ENCODE measurements at places on chromosomes 2 and 18.

DNA sequence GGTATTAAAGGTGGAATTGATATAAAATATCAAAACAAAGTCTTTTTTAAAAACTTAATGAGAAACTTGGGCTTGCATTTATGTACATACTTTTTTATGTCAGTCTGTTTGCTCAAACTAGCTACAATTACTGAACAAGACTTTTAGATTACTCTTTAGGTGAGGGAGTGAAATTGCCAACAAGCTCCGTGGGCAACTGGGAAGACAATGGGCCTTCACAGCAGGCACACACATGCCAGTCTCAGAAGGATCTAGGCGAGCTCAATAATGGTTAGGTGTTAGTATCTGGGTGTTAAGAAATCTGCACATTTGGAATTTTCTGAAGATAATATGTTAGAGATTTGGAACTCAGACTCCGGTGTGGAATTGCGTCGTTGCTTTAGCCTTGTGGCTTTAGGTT, 23.0 kb upstream of the MAL start:
- DNase-seq: no peak

DNA sequence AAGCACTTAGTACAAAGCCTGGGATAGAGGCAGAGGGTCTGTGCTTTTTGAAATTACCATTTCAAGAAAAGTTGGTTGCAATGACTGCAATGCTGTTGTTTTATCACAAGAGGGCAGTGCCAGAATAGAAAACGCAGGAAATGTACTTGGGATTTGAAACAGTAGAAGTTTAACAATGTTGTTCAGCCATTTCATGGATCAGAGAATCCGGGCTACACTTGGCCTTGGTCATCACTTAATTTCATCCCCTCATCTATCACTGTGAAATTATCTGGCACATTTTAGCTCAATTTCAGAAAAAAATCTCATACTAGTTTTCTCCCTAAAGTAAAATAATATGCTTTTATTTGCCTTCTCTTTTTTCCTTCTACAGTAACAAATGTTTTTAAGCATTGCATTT, 70.8 kb downstream of the RAPGEF4 start:
- peak; percentile 56 for DNase-seq

DNA sequence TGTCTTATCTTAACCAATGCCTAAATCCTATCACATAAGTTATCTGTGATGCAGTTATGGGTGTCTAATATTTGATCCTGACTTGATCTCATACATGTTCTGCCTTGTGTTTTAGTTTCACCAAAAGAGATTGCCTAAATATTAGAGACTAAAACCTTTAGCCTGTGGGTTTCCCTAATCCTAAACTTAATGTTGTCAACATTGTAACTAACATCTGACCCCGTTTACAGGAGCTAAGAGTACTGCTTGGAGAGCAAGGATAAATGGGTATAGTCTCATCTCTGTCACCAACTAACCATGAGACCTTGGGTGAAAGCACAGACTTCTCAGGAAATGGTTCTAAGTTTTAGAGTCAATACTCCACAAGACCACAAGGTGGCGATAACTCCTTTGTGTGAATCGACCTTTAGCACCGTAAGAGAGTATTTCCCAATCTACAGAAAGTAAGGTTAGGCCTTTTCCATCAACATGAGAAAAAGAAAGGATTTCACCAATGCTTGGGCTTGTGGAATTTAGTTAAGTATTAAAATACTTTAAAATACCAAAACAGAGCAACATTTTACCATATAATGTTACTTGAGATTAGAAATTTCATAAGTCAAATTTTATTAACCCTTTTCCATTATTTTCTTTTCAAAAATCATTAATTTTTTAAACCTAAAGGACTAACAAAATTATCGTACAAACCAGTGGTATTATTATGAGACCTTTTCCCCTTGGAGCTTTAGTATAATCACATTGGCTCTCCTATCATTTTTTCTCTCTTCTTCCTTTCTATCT, 60.5 kb downstream of the G6PC2 start:
- DNase-seq: peak; percentile 84

DNA sequence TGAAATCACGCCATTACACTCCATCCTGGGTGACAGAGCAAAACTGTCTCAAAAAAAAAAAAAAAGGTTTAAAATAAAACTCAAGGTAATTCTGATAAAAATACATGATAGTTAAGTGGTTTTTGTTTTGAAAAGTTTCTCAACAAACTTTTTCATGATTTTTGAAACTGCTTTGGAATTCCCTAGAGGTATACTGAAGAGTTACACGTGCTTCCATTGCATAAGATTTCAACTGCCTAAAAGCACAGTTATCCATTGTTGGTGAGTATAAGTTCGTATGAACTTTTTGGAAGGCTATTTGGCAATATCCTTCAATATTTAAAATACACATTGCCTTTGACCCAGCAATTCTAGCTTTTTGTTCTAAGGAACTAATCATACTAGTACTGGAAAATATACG, 74.9 kb downstream of the USP34 start:
- DNase-seq: no peak

GRCh38 chr2:142321706-142322280, 191.0 kb upstream of the LRP1B start:
- DNase-seq: peak; percentile 30

DNA sequence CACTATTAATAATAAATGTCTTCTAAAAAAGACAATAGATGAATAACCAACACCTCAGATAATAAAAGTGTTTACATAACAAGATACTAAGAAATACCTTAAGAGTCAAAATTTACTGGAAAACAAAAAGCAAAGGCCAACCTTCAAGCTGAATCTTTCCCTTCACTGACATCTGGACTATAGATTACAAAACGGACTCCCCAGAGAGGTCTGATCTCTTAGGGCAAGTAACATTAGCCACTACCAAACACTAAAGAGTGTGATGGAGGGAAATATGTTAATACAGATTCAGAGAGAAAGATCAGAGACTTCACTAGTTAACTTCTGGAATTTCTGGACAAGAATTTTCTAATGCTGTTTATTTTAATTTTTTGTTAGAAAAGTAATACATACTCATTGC, 13.9 kb downstream of the CLASP1 start:
- no peak for DNase-seq

GRCh38 chr2:210112871-210113270, 58.3 kb downstream of the KANSL1L start:
- no peak for DNase-seq

DNA sequence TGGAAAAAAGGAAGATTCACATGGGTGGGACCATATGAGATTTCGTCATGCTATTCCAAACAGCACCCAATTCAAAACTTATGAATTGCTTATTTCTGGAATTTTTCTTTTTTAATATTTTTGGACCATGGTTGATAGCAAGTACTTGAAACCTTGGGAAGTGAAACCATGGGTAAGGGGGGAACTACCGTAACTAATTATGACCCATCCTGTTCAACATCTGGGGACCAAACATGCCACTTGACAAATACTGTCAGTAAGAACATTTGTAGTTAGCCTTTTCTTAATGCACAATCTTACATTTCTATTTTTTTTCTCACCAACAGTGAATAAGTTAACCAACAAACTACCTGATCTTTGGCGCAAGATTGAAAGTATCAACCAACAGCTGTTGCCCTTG, 105.7 kb upstream of the TTC39C start:
- no peak for DNase-seq

GRCh38 chr2:23565814-23566213, 180.8 kb downstream of the KLHL29 start:
- no peak for DNase-seq

GRCh38 chr2:43050866-43051265, 175.5 kb downstream of the ZFP36L2 start:
- no peak for DNase-seq

GRCh38 chr2:241946306-241947003, 76.9 kb downstream of the RTP5 start:
- DNase-seq: no peak

DNA sequence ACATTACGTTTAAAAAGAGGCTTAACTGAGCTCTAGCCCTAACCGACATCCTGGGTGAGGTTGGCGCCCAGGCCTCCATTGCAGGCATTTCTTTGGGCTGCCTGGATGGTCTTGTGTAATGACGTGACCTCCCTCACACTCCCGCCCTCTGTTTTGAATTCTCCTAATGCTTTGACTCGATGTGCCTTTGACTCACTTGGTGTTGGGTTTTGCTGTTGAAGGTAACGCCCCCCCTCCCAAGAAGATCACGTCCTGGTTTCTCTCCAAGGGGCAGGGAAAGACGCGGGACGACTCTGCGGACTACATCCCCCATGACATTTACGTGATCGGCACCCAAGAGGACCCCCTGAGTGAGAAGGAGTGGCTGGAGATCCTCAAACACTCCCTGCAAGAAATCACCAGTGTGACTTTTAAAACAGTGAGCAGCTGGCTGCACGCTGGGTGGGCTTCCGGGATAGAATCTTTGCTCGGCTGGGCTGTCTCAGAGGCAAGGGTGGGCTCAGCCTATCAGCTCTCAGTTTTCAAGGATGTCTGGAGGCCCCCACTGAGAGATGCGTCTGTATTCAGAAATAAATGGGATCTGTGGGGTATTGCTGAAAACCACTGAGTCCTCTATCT, 87.9 kb upstream of the ATG16L1 start:
- no peak for DNase-seq

DNA sequence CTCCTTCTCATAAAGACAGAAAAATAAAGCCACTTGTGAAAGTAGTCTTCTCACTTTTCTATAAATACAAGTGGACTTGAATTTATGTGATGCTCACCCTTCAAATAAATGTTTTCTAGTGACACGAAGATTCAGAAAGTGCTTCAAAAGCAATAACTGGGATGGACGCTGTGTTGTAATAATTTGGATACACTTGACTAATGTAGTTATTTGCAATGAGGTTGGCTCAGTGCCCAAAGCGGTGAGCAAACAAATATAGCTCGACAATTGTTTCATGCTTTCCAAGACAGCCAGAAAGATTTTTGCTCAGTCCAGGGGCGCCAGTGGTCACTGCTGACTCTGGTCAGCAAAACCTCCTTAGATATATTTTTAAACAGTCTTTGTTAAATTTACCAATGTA, 278.6 kb upstream of the KLHL14 start:
- peak; percentile 79 for DNase-seq

DNA sequence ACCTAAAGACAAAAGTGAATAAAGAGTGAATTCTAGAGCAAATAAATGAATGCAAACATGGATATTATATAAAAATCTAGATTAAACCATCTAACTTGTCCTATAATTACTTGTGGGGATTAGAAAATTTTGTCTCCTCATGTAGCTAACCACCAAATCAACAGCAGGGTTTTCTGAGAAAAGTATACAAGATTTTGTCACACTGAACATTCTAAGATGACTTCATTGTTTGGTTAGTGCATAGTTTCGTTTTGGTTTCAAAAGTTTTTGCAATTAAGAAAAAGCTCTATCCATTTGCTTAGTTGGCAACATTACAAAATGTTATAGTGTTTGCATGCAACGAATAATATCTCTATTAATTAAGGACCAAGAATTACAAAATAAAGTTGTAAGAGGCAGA, 125.0 kb downstream of the LRP2 start:
- DNase-seq: no peak

GRCh38 chr2:172093416-172094293, 8.3 kb downstream of the DLX1 start:
- DNase-seq: no peak

DNA sequence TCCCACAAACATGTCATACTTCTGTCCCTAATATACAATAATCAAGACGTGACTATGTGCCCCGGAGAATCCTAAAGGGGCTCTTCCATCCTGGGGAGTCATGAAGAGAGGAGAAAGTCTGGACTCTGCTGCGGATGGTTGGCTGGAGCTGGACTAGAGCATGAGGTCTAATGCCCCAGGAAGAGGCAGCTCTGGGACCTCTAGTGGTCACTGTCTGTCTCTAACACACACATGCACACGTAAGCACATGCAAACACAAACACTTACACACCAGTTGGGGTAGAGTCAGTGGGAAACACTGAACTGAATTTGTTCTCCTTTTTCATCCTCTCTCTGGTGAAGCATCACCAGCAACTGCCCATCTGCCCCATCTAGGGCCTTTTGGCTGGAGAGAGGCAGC, 271.6 kb downstream of the TDRD15 start:
- DNase-seq: no peak

GRCh38 chr2:113237604-113238160, 41.0 kb downstream of the PAX8 start:
- no peak for DNase-seq

- DNase-seq: no peak
Observed at GRCh38 chr2:140658760-140659692, 1471.8 kb downstream of the LRP1B start.

DNA sequence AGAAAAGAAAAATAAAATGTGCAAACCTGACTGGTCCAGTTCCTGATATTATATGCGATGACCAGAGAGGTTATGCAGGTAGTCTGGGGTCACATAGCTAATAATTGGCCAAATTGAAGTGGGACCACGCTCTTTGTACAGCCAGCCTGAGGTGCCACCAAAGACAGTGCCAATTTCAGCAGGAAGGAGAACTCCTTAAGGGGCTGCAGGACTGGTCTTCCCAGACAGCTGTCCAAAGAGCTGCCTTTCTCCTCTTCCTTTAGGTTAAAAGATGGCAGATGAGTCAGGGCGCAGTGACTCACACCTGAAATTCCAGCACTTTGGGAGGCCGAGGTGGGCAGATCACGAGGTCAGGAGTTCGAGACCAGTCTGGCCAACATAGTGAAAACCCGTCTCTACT, 95.5 kb downstream of the ACKR3 start:
- peak; percentile 50 for DNase-seq

GRCh38 chr2:106804161-106804560, 81.8 kb downstream of the ST6GAL2 start:
- no peak for DNase-seq

GRCh38 chr2:31067259-31067658, 71.0 kb downstream of the GALNT14 start:
- no peak for DNase-seq

DNA sequence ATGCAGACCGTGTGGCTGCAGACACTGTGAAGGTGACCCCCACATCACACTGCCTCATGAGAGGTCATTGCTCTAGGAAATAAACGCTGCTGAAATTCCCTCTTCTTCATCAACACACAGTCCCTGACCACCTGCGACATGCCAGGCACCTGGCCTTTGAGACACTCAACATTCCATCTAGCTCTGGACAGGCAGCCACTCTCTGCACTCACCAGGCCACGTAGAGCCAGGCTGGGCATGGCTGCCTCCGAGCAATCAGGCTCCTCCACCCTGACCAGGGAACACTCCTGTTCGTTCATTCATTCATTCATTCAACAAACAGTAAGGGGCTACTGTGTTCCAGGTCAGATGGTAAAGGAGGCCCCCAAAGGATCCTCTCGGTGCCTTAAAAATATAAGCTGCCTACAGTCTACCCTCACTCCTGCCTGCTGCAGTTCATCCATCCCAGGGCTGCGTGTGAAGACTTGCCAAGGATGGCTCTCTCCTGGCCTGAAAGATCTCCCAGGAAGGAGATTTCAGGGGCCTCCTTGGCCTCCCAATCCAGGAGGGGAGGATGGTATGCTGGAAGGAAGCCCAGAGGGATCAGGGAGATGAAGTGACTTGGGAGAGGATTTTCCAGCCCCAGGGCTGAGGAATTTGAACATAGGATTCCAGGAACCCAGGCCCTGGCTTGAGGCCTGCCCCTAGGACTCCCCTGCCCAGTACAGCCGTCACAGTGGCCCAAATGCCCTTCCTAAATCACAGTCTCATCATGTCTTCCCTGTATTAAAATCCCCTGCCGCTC, 66.7 kb downstream of the TNS1 start:
- peak; percentile 20 for DNase-seq
